ENCODE measurements at places on chromosomes 3 and 15. TPM values are rescaled to one million over a fixed set of nuclear protein-coding genes. Genes with fewer than 3 reads are reported as not detected.
A peak's percentile ranks its signal among the peaks of the same experiment; 100 is the strongest.

DNA sequence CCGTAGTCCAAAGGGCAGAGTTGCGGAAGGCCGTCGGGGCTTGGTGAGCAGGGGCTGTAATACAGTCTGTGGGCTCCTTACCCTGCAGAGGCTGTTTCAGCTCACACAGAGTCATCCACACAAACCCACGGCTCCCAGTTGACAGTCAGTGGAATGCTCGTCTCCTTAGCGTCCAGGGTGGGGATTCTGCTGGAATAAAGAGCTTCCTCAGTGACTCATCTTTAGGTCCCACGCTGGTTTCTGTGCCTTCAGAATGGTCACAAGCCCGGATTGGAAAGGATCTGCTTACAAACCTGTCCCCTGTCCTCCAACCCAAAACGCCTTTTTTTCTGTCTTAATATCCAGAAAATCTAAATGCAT lies 201.3 kb upstream of the TPM1 start:
- H3K4me1 ChIP-seq = no peaks in the 10 kb centered on the region
- H3K27me3 ChIP-seq = no peaks in the 10 kb centered on the region
- H3K27ac ChIP-seq = no peak overlapping the region
- H3K4me3 ChIP-seq = no peak overlapping the region

- no peak for DNase-seq
- H3K4me1 ChIP-seq = no peaks in the 10 kb centered on the region
- H3K27ac ChIP-seq = no peak overlapping the region
- no peaks in the 10 kb centered on the region for H3K36me3 ChIP-seq
Measured at GRCh38 chr3:52959773-52960172, 62.4 kb upstream of the STIMATE start.

- H3K27ac ChIP-seq = no peak overlapping the region
- no peaks in the 10 kb centered on the region for H3K27me3 ChIP-seq
- DNase-seq = peak; percentile 40
- no peaks in the 10 kb centered on the region for H3K36me3 ChIP-seq
- no peak overlapping the region for H3K4me3 ChIP-seq
- H3K4me1 ChIP-seq = no peaks in the 10 kb centered on the region
Measured at GRCh38 chr3:124520970-124521369, 209.3 kb upstream of the UMPS start.

DNA sequence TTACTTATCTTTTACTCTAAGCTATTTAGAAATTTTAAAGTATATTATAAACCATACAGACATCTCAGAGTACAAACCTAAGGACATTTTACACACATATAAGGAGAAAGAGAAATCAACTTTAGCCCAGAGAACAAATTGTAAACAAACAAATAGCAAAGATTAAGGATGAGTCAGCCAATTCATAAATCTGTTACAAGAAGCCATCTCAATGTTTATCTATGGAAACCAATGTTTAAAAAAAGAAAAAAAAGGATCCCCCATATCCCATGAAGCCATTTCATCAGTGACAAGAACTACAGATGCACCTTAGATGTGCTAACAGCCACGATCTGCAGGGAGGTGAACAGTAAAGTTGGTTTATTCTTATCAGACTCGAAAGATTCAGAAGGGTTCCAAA lies 437.1 kb downstream of the SHQ1 start:
- no peaks in the 10 kb centered on the region for H3K27me3 ChIP-seq
- no peak overlapping the region for H3K4me3 ChIP-seq
- no peak for DNase-seq
- no peak overlapping the region for H3K27ac ChIP-seq

- peaks cover 11% of the 10 kb centered on the region for H3K4me1 ChIP-seq
- no peaks in the 10 kb centered on the region for H3K27me3 ChIP-seq
- no peak for DNase-seq
- H3K36me3 ChIP-seq = no peaks in the 10 kb centered on the region
Measured at GRCh38 chr3:146464783-146465182, 4.6 kb downstream of the PLSCR2 start.

Gene CSPG5
- total RNA-seq = 5.0 TPM

Gene RTP1
- total RNA-seq = not detected

Gene ZNF385D
- 9.2 TPM for total RNA-seq

Gene TNFAIP8L3
- 12.4 TPM for total RNA-seq

Gene FBXL2
- 9.9 TPM for total RNA-seq
